Cerebellar cortex (tissue), 1 donor: ENCODE measurements at places on chromosomes 7 and 10.

- no peak for DNase-seq
These were observed 10.2 kb upstream of the CCDC71L start for GRCh38 chr7:106671160-106671559.

DNA sequence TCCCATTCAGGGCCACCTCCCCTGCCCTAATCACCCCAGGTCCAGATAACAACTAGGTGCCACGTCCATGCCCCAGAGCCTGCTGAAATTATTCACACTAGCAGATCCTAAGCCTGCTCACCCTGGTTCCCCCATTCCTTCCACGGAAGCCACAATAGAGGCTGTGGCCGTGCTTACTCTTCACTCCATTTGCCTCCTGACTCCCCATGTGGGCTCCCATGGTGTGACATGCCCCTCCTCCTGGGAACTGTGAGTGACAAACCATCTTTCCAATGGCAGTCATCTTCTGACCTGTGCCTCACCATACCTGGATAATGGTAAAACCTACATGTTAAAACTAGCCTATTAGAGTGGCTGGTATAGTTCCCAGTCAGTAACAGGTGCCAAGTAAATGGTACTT lies 216.2 kb upstream of the PRKCQ start:
- no peak for DNase-seq

DNA sequence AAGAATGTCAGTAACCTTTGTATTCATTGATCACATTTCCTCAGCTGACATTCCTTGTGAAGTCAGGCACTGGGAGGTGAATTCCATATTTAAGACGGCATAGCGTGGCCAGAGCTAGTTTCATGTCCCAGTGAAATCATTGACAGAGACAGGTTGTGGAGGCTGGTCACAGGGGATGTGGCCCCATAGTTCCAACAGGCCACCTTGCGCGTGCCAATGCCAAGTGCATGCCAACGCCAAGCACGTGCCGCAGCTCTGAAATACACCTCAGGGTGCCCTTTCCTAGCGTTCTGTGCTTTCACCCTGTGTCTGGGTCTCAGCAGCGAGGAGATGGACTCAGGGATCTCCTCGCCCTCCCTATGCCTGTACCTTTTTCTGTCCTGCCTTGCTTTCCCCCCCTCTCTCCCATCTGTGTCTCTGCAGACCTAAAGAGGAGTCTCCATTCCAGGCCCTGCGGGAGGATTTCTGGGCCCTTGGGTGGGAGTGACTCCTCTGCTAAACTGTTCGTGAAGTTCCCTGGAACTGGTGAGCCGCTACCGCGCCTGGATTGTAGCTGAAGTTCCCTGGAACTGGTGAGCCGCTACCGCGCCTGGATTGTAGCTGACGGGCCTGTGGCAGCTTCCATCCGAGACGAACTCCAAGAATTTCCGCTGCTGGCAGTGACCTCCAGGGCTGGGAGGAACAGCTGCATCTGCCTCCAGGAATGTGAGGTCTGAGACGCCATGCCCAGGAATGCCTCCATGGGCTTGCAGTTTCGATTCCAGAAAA lies 19.7 kb downstream of the AQP1 start:
- no peak for DNase-seq

GRCh38 chr10:29735628-29736365 lies 101.0 kb upstream of the SVIL start:
- DNase-seq, result peak; percentile 31

DNA sequence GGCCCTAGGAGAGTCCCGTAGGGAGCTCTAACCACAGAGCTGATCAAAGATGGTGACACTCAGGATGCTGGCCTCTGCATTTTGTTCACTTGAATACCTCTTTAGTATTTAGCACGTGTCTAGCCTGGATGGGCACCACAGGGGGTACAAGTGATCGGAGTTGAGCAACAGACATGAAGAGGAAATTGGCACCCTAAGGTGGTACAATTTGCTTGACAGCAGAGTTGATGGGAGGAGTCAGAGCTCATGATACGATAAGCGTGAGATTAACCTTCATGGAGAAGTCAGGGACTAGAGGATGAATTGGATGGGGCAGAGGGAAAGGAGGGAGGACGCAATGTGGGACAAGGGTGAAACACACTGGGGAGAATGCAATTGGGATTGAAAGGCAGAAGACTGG lies 9.9 kb upstream of the ZNF212 start:
- DNase-seq, result no peak

- DNase-seq, result no peak
These were observed 89.2 kb downstream of the CUL2 start for GRCh38 chr10:35000936-35001335.
